ENCODE measurements at places on chromosomes 3 and 15.

DNA sequence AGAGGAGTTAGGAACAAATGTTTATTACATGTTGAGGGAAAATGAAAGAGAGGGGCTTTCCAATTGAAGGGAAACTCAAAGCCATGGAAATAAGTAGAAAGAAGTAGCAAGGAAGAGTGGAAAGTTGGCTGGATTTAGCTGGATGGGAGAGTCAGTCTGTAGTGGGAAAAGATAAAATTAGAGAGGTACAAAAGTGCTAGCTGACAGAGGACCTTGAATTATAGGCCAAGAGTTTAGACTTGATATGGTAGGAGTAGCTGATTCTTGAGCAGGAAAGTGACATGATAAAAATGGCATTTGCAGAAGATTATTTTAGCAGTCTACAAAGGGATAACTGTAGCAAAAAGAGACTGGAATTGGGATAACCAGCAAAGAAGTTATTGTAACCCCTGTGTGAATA is 425.8 kb downstream of the ROBO1 start:
- no peak for DNase-seq

DNA sequence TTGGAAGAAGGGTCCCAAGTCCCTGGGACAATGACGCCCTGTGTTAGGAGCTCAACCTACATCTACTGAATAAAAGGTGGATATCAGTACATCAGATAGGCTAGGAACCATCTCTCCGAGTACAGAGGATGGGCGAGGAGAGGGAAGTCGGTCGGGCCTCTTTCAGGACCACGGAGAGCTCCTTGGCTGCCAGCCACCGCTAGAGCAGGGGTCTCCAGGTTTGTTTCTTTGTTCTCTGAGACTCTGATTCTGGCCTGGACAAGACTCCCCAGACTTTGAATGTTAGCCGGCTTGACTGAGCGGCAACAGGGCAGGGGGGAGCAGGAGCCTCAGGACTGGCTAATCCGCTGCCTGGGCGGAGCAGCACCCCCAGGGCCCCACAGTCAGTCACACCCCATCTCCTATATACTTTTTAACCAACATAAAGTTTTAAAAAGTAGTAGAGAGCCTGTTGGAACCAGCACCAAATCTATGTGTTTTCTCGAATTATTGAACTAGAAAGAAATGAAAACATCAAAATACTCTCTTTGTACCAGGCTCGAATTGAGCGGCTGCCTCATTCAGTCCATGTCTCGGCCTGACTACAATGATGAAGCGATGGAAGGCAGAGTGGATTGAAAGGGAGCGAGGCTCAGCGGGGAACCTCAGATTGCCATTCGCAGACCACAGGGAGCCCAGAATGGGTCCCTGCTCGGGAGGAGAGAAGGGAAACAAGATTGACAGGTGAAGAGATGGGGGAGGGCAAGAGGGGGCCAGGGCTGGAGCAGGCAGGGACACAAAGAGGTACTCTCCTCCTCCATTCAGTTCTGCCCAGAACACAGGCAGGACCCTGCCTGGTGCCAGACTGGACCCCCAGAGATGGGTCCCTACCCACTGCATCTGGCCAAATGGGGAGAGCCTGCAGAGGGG is 131.6 kb downstream of the TPRA1 start:
- DNase-seq = peak; percentile 19

GRCh38 chr3:79184251-79184650 is 583.5 kb downstream of the ROBO1 start:
- DNase-seq = no peak

GRCh38 chr3:11146773-11147660 is 7.3 kb upstream of the HRH1 start:
- peak; percentile 38 for DNase-seq

- no peak for DNase-seq
Observed at GRCh38 chr3:191282251-191283185, 46.7 kb upstream of the CCDC50 start.

GRCh38 chr3:146241523-146242240 is 9.2 kb downstream of the PLSCR4 start:
- no peak for DNase-seq

GRCh38 chr3:57855943-57856342 is 99.8 kb downstream of the SLMAP start:
- peak; percentile 12 for DNase-seq

DNA sequence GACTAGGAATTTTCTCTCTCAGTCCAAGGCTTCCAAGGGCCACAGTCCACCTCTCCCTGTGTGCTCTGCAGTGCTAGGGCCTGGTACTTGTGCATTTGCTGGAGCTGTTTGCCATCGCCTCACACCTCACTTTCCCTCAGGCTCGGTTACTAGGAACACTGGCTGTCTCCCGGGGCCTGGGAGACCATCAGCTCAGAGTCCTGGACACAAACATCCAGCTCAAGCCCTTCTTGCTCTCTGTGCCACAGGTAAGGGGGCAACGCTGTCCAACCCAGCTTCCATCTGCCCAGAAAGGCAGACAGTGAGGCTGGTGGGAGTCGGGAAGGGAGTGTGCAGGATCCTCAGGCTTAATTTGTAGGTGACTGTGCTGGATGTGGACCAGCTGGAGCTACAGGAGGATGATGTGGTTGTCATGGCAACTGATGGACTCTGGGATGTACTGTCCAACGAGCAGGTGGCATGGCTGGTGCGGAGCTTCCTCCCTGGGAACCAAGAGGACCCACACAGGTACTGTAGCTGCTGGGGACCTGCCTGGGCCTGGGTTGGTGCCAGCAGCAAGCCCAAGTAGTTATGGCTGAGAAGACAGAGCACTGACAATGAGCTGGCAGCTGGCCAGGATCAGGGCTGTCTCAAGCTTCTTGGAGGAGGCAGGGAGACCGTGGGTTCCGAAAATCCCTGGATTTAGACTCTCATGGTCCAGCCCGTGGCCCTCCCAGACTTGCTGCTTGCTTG is 3.4 kb downstream of the PPM1M start:
- DNase-seq = peak; percentile 19

- no peak for DNase-seq
Observed at GRCh38 chr15:61697796-61698195, 362.5 kb downstream of the VPS13C start.

DNA sequence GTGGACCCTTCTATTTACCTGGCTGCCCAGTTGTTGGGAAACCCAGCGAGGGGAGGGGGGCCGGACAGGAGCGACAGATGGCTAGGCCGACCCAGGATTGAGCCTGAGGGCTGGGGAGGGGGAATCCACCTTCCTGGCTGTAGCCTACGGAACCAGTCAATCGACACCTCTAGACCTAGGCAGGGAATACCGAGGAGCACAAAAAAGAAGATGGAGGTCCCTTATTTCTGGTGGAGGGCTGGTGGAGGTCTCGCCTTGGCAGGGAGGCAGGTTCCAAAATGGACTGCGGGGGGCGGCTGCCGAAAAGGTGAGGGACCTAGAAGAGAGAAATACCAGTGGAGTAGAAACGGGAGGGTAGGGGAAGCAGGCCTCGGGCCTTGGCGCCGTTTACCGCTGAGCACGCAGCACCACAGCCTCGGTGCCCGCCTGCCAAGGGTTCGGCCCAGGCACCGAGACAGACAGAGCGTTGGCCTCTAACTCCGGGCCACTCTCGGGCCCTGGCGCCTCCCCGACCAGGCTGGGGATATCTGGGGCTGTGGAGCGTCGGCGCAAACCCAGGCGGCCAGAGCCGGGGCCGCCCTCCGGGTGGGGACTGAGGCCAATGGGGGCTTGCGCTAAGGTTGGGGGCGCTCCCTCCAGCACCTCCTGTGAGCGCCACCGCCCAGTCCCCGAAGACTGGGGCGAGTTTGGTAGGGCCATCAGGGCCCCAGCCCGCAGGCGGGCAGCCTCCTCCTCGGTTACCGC is 1.6 kb downstream of the ANKRD63 start:
- DNase-seq = no peak

DNA sequence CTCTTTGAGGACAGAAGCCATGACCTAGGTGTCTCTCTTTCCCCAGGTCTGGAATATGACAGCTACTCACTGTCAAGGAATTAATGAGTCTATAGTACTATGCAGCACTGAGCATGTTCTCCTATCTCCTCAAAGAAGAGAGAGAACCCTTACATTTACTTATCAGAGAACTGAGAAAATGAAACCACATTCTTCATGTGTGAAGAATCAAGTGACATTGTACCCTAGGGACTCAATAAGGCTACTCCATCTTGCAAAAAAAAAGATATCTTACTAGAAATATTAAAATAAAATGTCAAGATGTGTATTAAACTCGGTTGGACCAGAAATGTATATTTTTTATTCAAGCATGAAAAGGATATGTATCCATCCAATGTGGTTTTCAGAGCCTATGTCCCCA is 133.2 kb upstream of the COL8A1 start:
- DNase-seq = no peak

GRCh38 chr3:185477316-185477715 is 21.5 kb downstream of the TMEM41A start:
- no peak for DNase-seq

DNA sequence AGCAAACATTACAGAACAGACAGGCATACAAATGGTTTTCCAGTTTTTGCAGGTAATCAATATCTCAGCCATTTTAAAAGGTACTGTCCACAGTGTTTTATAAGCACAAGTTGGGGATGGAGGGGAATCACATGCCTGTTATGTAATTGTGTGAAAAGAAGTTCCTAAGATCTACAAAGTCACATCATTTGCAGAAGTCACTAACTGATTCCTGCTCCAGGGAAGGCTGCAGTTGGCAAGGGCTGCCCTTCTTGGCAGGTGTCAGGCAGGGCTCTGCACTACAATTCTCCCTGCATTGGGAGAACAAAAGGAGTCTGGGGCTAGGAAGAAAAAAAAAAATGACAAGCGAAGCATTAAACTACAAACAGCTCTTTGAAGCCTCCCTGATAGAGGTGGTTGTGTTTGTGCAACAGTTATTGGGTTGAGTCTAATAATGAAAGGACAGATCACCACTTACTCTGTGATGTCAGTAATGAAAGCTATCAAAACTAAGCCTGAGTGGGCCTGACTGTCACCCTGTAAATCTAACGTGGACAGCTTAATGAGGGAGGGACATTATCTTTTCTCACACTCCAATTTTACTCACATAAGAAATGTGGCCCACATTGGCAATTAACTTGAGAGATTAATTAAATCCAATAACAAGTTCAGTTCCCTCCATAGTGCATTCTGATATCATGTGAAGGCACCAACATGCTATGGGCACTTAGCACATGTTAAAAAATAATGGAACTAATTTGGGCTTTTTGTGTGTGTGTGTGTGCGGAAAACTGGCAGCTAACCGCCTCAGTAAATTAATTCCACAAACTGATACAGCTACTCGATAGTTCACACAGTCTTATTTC is 242.9 kb downstream of the FHIT start:
- no peak for DNase-seq

- DNase-seq = no peak
Observed at GRCh38 chr3:175749981-175750380, 890.8 kb downstream of the NAALADL2 start.

GRCh38 chr15:74231475-74231874 is 4.7 kb upstream of the CCDC33 start:
- DNase-seq = no peak

DNA sequence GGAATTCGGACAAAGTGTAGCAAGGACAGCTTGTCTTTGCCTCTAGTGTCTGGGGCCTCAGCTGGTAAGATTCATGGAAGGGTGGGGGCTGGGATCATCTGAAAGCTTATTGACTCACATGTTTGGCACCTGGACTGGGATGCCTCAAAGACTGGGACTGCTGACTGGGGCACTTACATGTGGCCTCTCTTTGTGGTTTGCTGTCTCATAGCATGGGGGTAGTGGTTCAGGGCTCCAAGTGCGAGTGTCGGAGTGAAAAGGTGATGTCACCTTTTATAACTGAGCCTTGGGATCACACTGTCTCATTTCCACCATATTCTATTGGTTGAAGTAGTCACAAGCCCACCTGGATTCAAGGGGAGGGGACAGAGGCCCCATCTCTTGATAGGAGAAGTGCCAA is 6.8 kb downstream of the MFSD1 start:
- DNase-seq = peak; percentile 91

GRCh38 chr3:197031315-197032285 is 2.0 kb upstream of the MELTF start:
- DNase-seq = peak; percentile 97

- peak; percentile 24 for DNase-seq
Observed at GRCh38 chr15:63301088-63301487, 23.7 kb downstream of the APH1B start.

DNA sequence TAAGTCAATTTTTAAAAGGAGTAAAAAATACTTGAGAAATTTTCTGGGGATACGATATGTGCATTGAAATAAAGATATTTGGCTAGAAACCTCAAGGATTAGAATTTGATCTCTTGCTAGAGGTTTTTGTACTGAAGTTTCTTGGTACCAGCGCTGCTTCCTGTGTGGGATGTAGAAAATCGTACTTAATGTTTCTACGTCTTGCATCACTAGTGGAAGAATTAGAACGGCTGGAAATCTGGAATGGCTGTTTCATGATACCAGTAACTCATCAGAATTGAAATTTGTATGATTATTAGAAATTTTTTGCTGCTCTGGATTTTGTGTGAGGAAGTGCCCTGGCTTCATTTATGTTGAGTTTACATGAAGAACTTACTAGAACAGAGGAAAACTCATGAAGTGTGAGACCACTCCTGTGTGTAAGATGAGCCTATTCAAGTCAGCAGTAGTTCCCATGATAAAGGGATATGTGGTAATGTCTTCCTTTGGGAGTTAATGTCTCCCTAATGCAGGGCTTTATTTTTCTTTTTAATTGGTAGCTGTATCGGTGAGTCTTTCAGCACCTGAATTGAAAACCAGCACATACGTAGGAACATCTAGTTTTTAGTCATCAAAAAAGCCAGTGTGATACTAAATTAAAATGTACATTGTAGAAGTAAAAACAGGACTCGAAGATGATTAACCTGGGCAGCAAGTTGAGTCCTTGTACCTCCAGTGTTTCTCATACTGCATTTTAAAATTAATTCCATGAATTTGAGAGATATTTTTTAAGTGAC is 3.2 kb downstream of the KBTBD8 start:
- no peak for DNase-seq

DNA sequence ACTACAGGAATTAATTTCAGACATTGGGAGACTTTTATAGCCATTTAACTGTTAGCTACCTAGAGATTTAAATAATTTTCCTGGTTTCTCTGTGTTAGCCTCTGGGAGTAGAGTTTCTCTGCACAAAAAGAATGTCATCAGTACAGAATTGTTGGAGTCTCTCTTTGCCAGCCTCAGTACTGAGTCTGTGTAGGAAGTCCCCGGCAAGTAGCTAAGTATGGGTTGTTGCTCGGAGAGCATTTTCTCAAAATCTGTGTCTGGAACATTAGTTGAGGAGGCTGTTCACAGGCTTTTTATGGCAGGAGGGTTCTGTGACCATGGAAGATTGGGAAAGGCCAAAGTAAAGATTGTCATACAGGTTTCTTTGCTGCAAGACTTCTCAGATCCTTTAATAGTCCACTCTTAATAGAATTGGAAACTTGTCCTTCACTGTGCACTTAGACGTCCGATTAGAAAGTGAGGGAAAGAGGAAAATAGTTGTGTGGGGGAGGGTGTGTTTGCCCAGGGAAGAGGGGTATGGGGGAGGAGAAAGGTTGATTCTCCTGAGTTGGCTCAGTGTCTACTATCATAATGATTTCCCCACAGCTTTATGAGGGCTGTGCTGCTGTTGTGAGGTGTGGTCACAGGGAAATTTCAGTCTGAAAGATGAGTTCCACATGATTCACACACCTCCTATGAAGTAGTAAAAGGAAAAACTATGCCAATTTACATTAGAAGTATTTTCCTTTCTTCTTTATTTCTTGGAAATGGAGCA is 207.1 kb downstream of the PTPRG start:
- DNase-seq = peak; percentile 53

- peak; percentile 15 for DNase-seq
Observed at GRCh38 chr15:77530576-77530975, 102.1 kb downstream of the LINGO1 start.

- DNase-seq = no peak
Observed at GRCh38 chr3:47414666-47415587, 34.1 kb downstream of the PTPN23 start.

GRCh38 chr3:149454746-149455145 is 19.8 kb upstream of the TM4SF4 start:
- peak; percentile 75 for DNase-seq

- DNase-seq = no peak
Observed at GRCh38 chr3:75938921-75939320, 153.6 kb upstream of the ZNF717 start.
